ENCODE measurements at places on chromosomes 5 and 9. TPM values are rescaled to one million over a fixed set of nuclear protein-coding genes. Genes with fewer than 3 reads are reported as not detected.

The WDR38 gene
- total RNA-seq = not detected

DNA sequence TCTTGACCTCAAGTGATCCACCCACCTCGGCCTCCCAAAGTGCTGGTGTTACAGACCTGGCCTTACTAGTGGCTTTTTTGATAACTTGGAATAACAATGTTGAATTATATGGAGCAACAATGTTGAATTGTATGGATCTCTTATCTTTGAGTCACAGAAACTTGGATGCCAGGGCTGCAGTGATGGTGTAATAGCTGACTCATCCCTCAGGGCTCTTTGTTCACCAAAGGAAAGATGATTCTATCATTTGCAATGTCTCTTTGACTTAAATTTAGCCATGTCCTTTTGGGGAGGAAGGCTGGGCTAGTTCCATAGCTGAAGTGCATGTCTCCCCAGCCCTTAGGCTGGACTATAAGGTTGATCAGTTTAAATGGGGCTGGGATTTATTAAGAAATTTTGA, 172.3 kb downstream of the PDZD2 start:
- H3K27me3 ChIP-seq = peaks cover 58% of the 10 kb centered on the region
- DNase-seq = no peak
- no peaks in the 10 kb centered on the region for H3K36me3 ChIP-seq
- no peak overlapping the region for H3K4me3 ChIP-seq
- no peak overlapping the region for H3K27ac ChIP-seq

DNA sequence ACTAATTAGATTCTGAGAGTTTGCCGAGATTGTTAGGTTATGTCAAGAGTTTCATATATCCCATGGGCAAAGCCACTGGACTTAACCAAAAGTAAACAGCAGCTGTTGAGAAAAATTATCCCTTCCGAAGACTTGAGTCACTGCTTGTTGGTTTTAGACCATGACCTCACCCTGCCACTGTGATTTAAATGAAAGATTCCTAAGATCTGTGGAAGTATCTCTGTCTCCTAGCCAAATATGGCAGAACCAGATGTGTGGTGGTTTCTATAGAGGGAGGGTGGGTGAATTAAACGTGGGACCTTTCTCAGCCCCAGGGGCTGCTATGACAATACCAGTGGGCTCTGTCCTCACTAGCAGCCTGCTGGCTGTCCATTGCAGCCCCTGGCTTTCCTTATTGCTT, 19.3 kb downstream of the DMRT3 start:
- H3K4me1 ChIP-seq = no peaks in the 10 kb centered on the region
- no peak overlapping the region for H3K27ac ChIP-seq
- no peaks in the 10 kb centered on the region for H3K36me3 ChIP-seq
- H3K4me3 ChIP-seq = no peak overlapping the region

- H3K4me3 ChIP-seq = no peak overlapping the region
- no peaks in the 10 kb centered on the region for H3K36me3 ChIP-seq
These were observed 362.9 kb downstream of the CCDC171 start for GRCh38 chr9:15915711-15916110.

GRCh38 chr9:127418037-127418471, 6.1 kb upstream of the ZNF79 start:
- no peak overlapping the region for H3K4me3 ChIP-seq
- H3K27me3 ChIP-seq = no peaks in the 10 kb centered on the region
- no peaks in the 10 kb centered on the region for H3K36me3 ChIP-seq
- H3K27ac ChIP-seq = no peak overlapping the region
- DNase-seq = no peak

- no peaks in the 10 kb centered on the region for H3K4me1 ChIP-seq
- DNase-seq = no peak
- no peak overlapping the region for H3K4me3 ChIP-seq
- H3K27me3 ChIP-seq = no peaks in the 10 kb centered on the region
- H3K36me3 ChIP-seq = no peaks in the 10 kb centered on the region
- no peak overlapping the region for H3K27ac ChIP-seq
These were observed 181.9 kb downstream of the TMEM232 start for GRCh38 chr5:110544603-110545002.

DNA sequence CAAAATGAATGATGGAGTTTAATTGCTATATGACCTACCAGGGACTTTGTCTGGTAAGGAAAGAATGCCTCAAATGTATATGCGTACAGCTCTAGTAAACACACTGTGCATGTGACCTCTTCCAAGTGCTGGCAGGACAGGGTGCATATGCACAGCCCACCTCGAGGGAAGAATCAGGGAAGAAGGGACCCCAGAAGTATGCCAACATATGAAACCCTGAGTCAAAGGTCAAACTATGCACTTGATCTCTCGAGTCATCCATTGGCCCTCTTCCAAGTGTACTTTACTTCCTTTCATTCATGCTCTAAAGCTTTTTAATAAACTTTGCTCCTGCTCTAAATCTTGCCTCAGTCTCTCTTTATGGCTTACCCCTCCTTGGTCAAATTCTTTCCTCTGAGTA, 804.6 kb upstream of the COX7C start:
- no peak for DNase-seq
- H3K27me3 ChIP-seq = no peaks in the 10 kb centered on the region
- H3K4me1 ChIP-seq = no peaks in the 10 kb centered on the region
- H3K27ac ChIP-seq = no peak overlapping the region

All from PC-9 (cell line).